CD4-positive, alpha-beta T cell (primary cell): ENCODE measurements at places on chromosomes 4 and X.

DNA sequence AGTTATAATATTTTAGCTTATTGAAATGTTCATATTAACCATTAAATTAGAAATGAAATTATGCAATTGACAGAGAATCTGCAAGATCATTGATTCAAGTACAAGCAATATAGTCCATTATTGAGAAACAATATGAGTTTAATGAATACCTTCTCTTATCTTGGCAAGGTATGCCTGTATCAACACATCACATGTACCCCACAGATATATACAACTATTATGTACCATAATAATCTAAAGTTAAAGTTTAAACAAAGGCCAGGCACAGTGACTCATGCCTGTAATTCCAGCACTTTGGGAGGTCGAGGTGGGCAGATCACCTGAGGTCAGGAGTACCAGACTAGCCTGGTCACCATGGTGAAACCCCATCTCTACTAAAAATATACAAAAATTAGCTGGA is 514.7 kb downstream of the PCDH7 start:
- no peak for DNase-seq

DNA sequence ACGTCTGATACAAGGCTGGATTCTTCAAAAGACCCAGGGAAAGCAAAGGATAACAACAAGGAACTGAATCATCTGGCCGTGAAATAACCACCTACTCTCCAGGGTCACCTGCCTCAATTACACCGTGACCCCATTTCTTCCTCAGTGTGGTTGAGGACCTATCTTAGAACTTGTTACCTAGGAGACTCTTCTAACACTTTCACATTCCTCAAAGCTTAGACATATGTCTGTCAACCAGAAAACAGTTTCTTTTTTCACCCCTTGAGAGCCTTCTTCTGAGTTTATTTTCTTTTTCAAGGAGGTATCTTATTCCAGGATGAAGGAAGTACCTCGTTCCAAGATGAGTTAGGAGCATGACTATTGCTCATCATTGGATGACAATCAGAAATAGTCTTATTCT is 337.8 kb downstream of the ARHGAP24 start:
- no peak for DNase-seq

- no peak for DNase-seq
These were observed 2.9 kb downstream of the TBCK start for GRCh38 chr4:106312997-106313522.

DNA sequence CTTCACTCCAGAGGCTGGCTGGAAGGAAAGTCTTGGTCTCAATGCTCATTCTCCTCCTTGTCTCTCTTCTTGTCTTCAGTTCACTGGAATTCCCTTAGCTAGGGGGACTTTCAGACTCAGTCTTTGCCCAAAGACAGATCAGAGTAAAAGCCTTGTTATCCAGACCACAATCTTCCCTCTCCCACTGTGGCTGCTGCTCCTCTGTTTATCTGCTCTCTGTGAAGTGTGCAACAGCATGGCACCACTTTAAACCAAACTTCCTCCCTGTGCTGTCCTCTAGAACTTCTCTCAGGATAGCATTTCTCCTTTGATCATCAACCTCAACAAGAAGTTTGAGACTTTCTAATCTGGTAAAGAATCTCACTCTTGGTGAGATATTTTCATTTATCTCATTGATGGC is 530.1 kb upstream of the SLIT2 start:
- DNase-seq: no peak
